ENCODE measurements at places on chromosomes 11 and 22.

DNA sequence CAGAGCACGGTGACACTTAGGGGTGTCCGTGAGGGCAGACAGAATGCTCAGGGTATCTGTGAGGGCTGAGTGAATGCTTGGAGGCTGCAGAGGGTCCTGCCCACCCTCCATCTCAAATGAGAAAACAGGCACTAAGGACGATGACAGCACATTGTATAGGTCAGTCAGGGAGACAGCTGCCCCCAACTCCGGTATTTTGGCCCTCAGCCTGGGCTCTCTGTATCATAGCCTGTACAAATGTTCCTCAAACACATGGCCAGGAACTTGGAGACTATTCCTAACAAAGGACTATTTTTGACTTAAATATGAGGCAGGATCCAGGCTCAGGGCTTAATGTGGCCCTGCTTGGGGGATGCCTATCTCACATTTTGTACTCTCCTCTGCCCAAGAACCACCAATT is 145.4 kb downstream of the OPCML start:
- H3K27me3 ChIP-seq: no peaks in the 10 kb centered on the region
- DNase-seq: no peak
- H3K27ac ChIP-seq: no peak overlapping the region
- no peak overlapping the region for H3K4me3 ChIP-seq
- no peaks in the 10 kb centered on the region for H3K36me3 ChIP-seq
- peaks cover 5% of the 10 kb centered on the region for H3K4me1 ChIP-seq

- no peaks in the 10 kb centered on the region for H3K27me3 ChIP-seq
- H3K27ac ChIP-seq: no peak overlapping the region
- H3K4me3 ChIP-seq: no peak overlapping the region
- no peak for DNase-seq
Observed at GRCh38 chr11:100525635-100526034, 161.5 kb upstream of the ARHGAP42 start.

GRCh38 chr22:21450858-21451353 is 16.3 kb upstream of the TMEM191C start:
- no peak overlapping the region for H3K27ac ChIP-seq
- H3K4me1 ChIP-seq: no peaks in the 10 kb centered on the region
- H3K27me3 ChIP-seq: no peaks in the 10 kb centered on the region
- H3K4me3 ChIP-seq: no peak overlapping the region
- DNase-seq: no peak
- H3K36me3 ChIP-seq: no peaks in the 10 kb centered on the region

GRCh38 chr11:911031-911889 is 650 bp upstream of the CHID1 start:
- peak; percentile 62 for DNase-seq
- peak overlapping the region; percentile 93 for H3K4me3 ChIP-seq
- H3K36me3 ChIP-seq: no peaks in the 10 kb centered on the region
- H3K27me3 ChIP-seq: no peaks in the 10 kb centered on the region

- no peaks in the 10 kb centered on the region for H3K27me3 ChIP-seq
- DNase-seq: no peak
- H3K4me1 ChIP-seq: peaks cover 14% of the 10 kb centered on the region
- H3K4me3 ChIP-seq: no peak overlapping the region
- no peaks in the 10 kb centered on the region for H3K36me3 ChIP-seq
- no peak overlapping the region for H3K27ac ChIP-seq
Observed at GRCh38 chr11:16169956-16170847, 186.1 kb downstream of the SOX6 start.

Measured in hepatocyte (in vitro differentiated cells).